ENCODE measurements at places on chromosomes 6 and 20.

GRCh38 chr6:124604719-124605118 lies 357.5 kb upstream of the RNF217 start:
- DNase-seq: no peak

DNA sequence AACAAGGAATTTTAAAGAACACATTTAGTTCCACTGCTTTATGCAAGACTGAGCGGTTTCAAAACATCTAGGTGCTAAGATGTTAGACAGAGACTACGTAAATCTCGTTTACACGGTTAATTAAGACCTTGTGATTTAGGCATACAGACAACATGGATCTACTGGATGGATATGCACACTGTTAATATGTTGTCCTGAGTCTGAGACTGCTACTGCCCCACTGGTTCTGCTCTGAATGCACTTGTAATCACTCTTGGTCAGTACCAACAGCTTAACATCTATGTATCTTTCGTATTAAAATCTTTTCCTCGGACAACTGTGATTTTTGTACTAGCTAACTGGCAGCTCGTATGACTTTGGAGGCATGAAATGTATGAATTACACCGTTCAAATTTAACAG lies 3.1 kb downstream of the MAN1A1 start:
- peak; percentile 39 for DNase-seq

GRCh38 chr20:41225091-41225490 lies 87.7 kb downstream of the PLCG1 start:
- DNase-seq: no peak

GRCh38 chr20:55667955-55668354 lies 337.4 kb downstream of the CBLN4 start:
- no peak for DNase-seq

DNA sequence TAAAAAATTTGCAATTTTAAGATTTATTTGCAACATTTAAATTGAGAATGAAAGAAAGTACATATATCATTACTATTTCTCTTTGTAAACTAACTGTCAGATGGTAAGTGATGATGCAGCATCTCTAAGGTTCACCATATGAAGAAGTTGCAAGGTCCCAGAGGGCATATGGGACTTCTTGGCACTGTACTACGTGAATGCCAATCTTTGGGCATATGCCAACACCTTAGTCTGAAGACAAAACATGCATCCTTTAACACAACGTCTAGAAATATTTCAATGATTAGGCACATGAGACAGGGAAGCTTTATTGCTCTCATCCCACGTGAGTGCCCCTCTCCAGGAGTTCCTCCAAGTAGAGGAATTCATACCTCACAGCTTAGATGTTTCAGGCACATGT lies 66.8 kb downstream of the CDK19 start:
- no peak for DNase-seq

- DNase-seq: no peak
Observed at GRCh38 chr6:125966569-125966968, 10.0 kb downstream of the HINT3 start.

DNA sequence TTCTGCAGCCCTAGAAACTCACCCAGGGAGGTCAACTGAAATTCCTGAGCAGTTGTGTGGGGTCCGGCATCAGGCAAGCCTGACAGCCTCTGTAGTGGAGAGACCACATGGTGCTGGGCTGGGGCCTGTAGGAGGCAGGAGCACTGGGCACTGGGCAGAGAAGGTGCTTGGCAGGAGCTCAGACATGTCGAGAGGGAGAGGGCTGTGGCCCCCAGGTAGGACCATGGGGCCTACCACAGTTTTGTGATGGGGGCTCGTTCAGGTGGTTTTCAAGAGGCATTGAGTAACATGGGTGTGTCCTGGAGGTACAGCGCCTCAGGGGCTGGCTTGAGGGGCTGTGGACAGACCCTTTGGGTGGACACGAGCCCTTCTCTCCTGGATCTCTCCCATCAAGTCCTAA lies 15.9 kb downstream of the SLC22A23 start:
- no peak for DNase-seq
